ENCODE measurements at places on chromosomes 16 and 17.

DNA sequence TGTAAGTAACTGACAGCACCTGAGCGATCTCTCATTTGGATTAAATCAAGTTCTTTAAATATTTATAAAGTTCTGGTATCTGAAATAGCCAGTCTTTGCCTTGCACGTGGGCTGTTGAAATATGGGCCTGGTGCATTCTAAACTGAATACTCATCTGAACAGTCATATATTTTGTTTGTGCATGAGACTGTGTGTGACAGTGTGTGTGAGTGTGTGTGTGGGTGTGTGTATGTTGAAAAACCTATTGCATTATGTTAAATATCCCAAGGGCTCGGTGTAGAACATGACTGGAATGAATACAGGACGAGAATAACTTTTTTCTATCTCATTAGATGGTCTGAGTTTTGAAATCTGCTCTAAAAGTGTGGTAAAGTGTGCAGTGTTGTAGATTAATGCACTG is 82.4 kb upstream of the TOX3 start:
- DNase-seq = no peak

DNA sequence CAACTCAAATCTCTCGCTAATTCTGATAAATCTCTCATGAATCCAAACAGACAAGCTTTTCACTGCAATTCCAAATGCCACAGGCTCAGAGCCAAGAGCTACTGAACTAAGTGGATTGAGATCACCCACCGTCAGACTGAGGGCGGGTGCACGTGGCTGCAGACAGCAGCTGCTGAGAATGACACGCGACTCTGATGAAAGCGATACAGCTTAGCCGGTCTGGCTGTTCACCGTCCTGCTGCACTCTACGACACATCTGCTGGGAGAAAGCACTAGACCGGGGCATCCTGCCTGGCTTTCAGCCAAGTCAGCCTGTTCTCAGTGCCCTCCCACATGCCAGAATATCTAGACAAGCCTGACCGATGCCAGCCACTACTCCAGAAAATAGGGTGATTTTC is 42.6 kb downstream of the KLHDC4 start:
- no peak for DNase-seq

GRCh38 chr17:10022416-10022815 is 117.3 kb upstream of the RCVRN start:
- DNase-seq = no peak

- no peak for DNase-seq
These were observed 18.0 kb upstream of the BRCA1 start for GRCh38 chr17:43143201-43143600.

DNA sequence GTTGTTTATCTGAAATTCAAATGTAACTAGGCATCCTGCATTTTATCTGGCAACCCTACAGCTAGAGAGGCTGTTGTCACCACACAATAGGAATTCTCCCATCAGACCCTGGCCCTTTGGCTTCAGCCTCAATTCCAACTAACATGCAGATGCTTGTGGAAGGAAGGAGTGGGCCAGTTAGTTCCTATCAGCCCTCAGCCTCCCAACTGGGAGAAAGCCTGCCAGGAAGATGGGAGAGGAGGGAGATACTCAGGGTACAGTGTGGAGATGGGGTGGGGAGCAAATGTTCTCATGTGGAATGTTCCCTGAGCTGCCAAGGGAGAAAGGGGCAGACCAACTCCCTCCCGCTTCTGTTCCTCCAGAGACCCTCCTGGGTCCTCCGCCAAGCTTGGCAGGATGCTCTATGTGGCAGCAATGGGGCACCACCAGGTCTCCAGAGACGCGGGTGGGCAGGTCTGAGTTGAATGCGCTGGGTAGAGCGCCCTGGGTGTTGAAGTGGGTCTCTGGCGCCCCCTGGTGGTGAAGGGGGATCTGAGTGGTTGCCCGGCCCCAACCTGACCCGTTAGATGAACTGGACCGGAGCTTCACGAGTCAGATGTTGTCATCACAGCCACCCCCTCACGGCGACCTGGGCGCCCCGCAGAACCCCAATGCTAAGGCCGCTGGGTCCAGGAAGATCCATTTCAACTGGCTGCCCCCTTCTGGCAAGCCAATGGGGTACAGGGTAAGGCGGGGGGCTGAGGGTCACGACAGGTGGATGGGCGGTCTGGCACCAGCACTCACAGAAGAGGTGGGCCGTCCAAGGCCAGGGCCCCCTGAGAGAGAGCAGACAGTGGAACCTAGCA is 15.2 kb downstream of the GALK1 start:
- peak; percentile 85 for DNase-seq

- no peak for DNase-seq
These were observed 700 bp downstream of the TLCD2 start for GRCh38 chr17:1709403-1709951.

GRCh38 chr17:78806451-78806850 is 24.4 kb upstream of the CYTH1 start:
- DNase-seq = no peak

DNA sequence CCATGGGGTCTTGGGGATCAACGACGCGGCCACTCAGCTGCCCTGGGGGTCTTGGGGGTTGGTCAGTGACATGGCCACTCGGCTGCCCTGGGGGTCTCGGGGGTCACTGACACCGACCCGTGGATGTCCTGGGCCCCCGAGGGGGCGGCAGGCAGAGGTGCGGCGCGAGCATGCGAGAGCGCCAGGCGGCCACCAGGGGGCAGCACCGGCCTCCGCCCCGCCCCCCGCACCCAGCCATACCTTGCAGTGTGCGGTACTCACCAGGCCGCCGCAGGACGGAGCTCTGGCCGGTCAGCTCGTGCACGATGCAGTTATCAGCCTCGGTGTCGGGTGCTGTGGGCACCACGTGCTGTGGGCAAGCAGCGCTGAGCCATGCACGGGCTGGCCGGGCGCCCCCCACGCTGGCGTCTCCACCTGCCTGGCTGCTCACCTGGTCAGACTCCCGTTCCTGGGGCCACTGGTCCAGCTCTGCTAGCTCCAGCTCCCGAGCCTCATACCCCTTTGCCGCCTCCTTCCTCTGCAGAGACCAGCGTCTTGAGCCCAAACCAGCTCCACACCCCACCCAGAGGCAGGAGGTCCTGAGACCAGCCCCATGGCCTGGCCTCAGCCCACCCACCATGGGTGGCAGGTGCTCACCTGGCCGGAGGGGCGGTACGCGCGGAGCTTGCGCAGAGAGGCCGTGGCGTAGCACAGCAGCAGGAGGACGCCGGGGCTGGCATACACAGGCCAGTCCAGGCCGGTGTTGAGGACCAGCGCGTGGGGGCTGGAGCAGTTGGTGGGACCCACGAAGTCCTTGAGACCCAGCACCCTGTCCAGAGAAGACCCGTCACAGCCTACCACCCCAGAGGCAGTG is 31.2 kb downstream of the CTU2 start:
- DNase-seq = peak; percentile 76

- DNase-seq = no peak
These were observed at the start of gene KRT17 for GRCh38 chr17:41624208-41625101. KRT17 (minus strand) TSS chr17:41624575; CDS start chr17:41624509, 66 bp downstream.

DNA sequence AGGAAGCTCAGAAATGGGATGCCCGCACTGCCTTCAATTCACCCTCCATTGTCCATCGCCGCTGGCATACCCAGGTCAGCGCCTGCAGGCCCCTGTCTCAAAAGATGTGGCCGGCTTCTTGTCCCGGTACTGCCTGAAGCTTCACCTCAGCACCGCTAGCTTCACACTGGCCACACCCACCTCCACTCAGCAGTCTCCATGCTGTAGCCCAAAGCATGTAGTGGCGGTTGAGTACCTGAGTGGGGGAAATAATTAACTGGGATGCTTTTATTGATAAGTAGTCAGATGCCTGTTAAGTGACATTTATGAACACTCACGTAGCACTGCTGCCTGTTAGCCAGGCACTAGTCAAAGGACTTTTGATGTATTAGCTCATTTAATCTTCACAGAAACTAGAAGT is 143.2 kb downstream of the RPTOR start:
- no peak for DNase-seq

GRCh38 chr17:69722518-69722917 is 308.0 kb downstream of the MAP2K6 start:
- no peak for DNase-seq

DNA sequence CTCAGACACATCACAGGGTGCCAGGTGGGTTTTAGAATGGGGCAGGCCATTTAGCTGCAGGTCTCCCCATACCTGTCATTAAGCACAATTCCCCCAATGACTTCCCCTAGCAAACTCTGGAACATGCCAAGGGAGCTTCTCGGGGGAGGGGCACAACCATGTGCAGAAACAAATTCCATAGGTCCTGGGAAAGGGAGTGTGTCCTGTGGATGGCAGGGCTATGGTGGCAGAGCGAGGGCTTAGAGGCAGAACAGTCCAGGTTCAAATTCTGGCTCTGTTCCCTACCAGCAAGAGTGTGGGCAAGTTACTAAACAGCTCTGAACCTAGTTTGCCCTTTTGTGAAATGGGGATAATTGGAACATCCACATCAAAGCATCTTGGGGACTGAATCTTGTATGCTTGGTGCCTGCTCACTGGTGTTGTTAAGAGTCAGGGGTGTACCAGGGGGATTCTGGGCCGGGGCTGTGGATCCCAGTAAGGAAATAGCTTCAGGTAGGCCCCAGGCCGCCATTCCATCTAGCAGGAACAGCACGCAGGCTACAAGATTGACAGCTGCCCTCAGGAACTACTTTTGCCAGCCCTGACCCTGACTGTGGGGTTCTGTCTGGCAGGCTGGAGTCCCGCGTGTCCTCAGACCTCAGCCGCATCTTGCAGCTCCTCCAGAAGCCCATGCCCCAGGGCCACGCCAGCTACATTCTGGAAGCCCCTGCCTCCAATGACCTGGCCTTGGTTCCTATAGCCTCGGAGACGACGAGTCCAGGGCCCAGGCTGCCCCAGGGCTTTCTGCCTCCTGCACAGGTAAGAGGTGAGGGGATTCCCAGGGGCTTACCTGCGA is 5.6 kb upstream of the DCAF7 start:
- DNase-seq = no peak

DNA sequence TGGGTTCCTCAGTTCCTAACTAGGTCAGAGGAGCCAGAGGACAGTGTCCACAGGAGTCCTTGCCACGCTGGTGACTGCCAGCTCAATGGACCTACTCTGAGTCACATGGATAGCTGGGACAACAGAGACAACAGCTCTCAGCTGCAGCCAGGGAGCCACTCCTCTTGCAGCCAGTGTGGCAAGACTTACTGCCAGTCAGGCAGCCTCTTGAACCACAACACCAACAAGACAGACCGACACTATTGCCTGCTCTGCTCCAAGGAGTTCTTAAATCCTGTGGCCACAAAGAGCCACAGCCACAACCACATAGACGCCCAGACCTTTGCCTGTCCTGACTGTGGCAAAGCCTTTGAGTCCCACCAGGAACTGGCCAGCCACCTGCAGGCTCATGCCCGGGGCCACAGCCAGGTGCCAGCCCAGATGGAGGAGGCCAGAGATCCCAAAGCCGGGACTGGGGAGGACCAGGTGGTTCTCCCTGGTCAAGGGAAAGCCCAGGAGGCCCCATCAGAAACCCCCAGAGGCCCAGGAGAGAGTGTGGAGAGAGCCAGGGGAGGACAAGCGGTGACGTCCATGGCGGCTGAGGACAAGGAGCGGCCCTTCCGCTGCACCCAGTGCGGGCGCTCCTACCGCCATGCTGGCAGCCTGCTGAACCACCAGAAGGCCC is 6.7 kb downstream of the ZNF646 start:
- DNase-seq = no peak

DNA sequence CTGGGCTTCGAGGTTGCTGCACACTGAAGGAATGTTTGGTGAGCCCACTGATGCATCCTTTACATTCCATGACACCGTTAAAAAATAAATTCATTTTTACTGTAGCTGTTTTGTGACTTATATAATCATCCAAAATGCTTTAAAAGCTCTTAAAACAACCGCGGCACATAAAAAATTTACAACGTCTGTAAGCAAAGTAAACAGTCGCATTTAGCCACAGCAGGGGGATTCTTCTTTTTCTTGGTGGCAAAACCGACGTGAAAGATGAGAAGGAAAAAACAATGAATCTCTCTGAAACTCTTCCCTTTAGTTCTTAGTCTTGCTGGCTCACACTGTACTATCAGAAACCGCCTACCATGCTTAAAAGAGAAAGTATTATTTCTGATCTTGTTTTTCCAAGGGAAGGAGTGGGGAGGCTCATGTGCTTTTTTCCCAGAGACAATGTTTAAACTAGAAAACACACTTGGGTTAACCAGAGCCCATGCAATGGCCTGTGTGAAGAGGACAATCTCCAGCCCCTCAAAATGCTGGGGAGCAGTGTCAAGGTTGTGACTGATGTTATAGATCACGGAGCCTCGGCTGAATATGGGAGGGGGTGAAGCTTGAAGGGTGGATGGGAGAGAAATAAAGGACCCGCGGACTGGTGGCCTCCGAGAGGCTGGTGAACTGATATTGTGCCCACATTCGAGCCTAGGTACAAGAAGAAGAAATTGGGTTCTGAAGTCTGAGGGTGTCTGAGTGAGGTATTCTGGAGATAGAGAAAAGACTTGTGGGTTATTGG is 91.1 kb downstream of the IRF8 start:
- no peak for DNase-seq

DNA sequence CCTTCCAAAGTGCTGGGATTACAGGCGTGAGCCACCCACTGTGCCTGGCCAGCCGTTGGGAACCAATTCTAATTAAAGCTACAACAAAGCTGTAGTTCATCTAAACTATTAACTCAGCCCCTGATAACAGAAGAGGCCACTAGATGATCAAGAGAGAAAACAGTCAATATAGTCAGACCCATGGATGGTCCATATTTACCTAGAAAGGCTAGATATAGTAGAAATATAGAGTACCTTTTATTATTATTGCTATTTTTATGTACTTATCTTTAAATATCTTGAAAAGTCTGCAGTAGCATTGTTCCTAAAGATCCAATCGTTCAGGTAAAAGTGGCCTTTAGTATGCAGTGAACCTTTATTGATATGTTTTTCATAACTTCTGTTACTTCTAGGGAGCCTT is 43.2 kb downstream of the RNF213 start:
- no peak for DNase-seq

DNA sequence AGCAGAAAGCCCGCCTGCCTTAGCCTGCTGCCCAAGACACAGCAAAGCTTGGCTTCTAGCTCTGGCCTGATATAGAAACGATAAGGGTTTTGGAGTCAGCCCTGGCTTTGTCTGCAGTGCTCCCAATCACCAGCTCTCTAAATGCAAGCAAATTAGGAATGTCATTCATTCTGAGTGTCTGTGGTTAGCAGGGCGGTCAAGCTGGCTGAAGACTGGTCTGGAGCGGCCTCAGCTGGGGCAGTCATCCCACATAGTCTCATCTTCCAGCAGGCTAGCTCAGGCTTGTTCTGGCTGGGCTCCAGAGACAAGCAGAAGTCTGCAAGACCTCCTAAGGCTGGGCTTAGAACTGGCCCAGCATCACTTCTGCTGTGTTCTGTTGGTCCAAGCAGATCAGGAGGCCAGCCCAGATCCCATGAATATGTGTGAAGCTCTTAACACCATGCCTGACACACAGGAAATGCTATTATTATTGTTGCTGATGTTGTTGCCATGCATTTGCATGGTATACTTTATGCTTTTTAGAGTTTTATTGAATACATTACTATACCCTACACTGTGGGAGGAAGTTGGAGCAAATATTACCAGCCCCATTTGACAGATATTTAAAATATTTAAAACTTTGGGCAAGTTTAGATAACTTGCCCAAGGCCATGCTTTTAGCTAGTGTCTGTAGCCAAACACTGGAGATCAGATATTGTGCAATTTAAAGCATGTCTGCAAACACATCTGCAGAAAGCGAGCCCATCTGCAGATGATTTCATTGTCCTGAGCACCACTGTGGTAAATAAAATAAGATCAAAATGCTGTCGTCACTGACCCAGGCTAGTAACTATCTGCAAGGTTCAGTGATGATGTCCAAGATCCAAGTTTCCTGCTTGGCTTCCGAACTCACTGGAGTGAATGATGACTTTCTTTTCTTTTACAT is 24.8 kb downstream of the TMC7 start:
- DNase-seq = no peak

GRCh38 chr16:58125781-58126335 is 3.3 kb downstream of the CFAP20 start:
- no peak for DNase-seq
